ENCODE measurements at places on chromosomes 5 and 9. TPM values are rescaled to one million over a fixed set of nuclear protein-coding genes. Genes with fewer than 3 reads are reported as not detected.

GLDC gene
- total RNA-seq, result 4.9 TPM

CBY3 gene
- not detected for total RNA-seq

SVEP1 gene
- 0.15 TPM for total RNA-seq

REXO4 gene
- 24.6 TPM for total RNA-seq

VAV2 gene
- total RNA-seq, result 33.2 TPM

DDX46 gene
- total RNA-seq, result 99.3 TPM

GABRA1 gene
- not detected for total RNA-seq

GRCh38 chr5:138316355-138316754 is 15.2 kb downstream of the CDC25C start:
- no peak for DNase-seq

DNA sequence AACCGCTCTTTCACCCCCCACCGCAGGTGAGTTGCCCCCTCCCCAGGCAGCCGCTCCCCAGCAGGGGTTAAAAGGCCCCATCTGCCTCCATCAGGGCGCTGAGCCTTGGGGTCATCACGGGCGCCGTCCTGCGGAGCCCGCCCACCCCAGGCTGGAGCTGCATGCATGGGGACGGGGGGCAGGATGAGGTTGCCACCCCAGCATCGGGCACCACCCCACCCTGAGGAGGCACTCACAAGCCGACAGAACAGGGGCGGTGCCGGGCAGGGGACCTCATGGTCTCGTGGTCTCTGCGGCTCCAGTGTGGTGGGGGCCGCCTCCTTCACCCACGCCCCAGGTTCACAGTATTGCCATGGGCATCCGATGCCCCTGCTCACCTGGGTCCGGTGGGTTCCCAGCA is 16.5 kb downstream of the PTGES start:
- DNase-seq, result no peak

GRCh38 chr9:109969011-109969410 is 189.0 kb downstream of the PALM2AKAP2 start:
- DNase-seq, result no peak

- no peak for DNase-seq
These were observed 3.0 kb downstream of the RPS14 start for GRCh38 chr5:150446583-150446982.

GRCh38 chr5:148457183-148457620 is 73.4 kb downstream of the FBXO38 start:
- no peak for DNase-seq

DNA sequence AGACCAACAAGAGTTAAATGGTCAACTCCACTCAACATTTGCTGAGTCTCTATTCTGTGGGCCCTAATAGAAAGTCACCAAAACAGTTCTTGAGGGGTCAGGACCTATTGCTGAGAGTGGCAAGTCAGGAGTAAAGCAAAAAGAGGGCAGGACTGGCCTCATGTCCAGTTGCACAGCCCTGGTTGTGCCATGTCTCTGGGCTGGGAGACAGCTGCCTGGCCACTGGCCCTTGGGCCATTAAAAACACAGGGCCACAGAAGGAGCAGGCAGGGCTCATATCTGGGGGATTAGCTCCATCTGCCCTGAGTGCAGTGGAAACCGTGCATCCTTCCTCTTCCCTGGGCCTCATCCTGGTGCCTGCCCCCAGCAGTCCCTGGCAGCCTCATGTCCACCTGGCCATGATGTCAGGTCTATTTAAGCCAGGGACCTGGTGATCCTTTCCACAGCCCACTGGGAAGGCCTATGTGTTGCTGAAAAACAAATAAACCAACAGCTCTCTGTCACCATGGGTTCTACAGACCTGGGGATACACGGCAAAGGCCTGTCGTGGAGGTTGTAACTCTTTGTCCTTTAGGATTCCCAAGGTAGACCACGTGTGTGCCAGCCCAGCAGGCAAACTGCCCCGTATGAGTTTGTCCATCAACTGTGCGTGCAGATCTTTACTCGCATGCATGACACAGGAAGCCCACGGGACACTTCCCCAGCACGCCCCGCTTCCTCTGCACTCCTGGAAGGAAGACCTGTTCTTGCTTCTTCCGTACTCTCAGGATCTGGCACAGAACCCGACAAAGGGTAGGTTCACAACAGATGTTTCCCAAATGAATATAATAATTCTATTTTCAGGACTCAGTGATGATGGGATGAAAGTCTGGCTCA is 148.8 kb downstream of the MTX3 start:
- no peak for DNase-seq

DNA sequence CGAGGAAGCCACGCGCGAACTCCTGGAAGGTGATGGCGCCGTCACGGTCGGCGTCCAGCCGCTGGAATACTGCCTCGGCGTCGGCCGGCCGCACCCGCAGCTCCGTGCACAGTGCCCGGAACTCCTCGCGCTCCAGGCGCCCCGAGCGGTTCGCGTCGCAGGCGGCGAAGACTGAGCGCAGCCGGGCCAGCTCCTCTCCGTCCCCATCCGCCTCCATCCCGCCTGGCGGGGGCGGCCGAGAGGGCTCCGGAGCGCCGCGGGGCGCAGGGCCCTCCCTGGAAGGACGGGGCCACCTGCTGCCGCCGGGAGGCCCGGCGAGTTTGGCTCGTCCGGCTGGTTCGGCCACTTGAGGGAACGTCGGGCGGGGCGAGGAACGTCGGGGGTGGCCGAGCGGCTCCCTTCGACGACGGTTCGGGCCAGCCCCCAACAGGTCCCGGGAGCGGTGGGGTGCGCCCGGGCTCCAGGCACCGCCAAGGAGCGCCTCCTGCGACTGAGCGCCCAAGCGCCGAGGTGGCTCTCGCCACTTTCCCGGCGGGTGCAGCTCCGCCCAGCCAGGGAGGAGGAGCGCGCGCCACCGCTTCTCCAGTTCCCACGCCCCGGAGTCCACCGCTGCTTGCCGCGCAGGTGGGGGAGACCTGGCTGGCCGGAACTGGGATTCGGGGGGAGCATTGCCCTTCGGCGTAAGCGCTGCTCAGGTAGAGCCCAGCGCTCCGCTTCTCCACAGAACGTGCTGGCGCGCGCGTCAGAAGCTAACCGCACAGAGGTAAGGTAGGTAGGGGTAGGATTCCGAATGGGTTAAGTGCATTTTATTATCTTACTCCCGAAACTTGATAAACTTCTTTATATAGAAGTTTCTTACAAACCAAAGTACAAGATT is at the start of gene RASEF:
Gene RASEF, minus strand, starts transcription at position 492 of the 877 bp plus-strand sequence. Its CDS starts 275 bp downstream, at position 217.
- no peak for DNase-seq

GRCh38 chr5:141567513-141568117 is 51.2 kb downstream of the DIAPH1 start:
- DNase-seq, result no peak

GRCh38 chr9:109082091-109082620 is 37.6 kb downstream of the TMEM245 start:
- no peak for DNase-seq

DNA sequence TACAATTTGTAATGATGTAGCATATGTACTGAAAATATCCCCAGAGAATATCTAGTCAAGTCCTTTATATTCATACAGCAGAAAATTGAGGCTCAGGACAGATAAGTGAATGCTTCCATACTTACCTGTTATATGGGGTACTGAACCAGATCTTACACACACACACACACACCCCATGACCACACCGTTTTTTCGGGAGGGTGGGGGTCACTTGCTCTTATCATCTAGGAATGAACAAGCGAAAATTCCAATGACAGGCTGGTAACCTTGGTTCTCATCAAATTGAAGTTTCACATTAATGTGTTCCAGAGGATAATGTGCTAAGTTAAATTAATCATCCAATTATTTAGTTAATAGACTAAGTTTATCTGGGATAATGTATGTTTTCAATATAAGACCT is 48.8 kb downstream of the ARL15 start:
- no peak for DNase-seq

- no peak for DNase-seq
These were observed 182.8 kb downstream of the ICE1 start for GRCh38 chr5:5605170-5605764.

DNA sequence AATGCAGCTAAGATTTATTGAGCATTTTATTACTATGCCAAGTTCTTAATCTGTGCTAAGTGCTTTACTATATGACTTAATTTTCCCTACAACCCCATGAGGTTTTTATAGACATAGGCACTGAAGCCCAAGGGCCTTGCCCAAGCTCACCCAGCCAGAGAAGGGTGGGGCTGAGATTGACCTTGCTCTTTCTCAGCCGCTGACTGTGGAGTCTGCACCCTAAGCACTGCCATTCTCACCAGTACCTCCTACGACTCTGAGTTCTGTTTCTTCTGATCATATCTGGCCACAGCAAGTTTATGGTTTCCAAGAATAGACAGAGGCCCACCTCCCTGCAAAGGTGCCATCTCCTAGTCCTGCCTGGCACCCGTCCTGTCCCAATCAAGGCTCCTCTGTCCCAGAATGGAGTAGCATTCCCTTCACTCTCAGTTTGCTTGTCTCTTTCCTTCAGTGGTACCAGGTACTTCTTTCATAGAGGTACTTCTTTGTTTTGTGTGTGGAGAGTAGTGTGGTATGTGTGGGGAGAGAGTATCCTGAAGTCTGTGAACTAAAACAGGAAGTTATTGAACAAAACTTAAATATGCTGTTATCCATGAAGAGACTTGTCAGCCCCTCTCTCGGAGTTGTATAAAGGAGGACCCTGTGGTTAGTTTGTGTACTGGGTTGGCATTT is 42.6 kb downstream of the CSF1R start:
- DNase-seq, result no peak

DNA sequence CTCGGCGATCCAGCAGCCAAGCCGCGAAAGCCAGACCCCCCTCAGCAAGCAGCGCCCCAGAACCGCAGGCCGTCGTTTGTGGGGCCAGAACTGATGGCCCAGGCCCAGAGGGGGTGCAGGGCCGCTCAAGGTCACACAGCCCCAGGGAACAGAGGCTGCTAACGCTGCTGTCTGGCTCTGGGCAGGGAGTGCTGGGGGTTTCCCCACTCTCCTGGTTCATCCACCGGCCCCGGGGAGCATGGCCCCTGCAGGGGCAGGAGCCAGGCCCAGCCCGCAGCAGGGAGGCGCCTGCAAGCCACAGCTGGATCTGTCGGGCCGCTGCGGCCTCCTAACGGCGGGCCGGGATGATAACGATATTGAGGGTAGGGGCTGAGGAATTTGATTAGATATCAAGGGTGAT is 64.8 kb upstream of the IGFBPL1 start:
- no peak for DNase-seq

DNA sequence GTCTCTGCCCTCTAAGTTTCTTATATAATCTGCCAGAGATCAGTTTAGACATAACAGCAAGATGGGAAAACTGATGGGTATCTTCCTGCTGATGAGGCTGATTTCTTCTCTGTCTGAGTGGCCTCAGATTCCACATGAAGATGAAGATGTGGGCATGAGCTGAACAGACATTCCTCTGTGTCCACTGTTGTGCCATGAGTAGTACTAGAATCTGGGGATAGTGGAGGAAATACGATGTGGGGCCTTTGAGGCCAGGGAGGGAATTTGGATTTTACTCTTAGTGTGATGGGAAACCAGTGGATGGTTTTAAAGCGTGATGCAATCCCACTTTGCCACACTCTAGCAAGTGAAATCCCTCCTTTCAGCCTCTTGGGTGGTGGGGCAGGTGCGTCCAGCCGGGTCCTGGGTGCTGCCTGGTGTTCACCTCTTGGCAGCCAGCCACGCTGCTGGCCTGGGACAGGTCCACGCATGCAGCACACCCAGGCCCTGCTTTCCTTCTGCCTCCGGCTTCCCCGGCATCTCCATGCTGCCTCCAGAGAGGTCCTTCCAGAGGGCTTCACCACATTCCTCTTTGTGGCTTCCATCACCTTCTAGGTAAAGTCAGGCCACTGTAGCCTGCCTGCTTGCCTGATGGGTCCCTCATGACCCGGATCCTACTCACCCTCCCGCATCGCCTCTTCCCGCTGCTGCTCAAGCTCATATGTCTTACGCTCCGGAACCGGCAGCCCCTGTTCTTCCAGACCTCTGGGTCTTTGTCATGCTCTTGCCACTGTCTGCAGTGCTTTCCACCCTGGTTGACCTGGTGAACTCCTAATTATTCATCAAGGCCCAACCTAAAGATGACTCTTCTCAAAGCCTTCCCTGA is 28.1 kb upstream of the SH3PXD2B start:
- no peak for DNase-seq

GRCh38 chr9:130549093-130549735 is 30.2 kb upstream of the FUBP3 start:
- peak; percentile 73 for DNase-seq

- DNase-seq, result no peak
These were observed 187.3 kb downstream of the NR3C1 start for GRCh38 chr5:143216211-143216610.

GRCh38 chr9:123718188-123718587 is 211.7 kb downstream of the DENND1A start:
- no peak for DNase-seq

GRCh38 chr5:16665601-16666000 is 48.8 kb upstream of the RETREG1 start:
- DNase-seq, result no peak

GRCh38 chr9:82192211-82192610 is 203.6 kb downstream of the SPATA31D1 start:
- no peak for DNase-seq

DNA sequence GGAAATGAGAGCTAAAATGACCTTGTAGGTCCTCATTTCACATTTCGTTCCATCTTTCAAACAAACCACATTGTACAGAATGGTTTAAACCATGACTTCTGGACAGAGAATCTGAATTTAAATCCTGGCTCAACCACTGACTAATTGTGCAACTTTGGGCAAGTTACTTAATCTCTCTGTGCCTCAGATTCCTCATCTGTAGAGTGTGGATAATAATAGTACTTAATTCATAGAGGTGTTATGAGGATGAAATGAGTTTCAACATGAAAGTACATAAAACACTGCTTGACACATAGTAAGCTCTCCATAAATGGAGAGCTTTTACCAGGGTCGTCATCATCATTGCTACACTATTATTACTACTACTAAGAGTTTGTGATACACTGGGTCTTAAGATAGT is 46.3 kb upstream of the FOXE1 start:
- DNase-seq, result no peak

DNA sequence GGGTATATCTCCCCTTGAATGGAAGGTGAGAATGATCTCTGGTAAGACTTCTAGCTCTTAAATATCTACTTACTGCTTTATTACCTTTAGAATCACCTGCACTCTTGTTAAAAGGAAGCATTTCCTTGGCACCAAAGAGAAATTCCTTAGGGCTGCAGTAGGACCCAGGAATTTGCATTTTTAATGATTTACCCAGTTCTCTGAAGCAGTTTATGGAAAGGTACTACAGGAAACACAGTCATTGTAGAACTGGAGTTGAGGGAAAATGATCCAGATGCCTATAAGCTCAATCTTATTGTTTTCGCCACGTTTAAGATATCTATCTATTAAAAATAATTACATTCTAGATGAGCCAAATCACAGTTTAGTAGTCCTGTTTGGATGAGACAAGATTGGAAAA is 9.5 kb upstream of the C9 start:
- no peak for DNase-seq

DNA sequence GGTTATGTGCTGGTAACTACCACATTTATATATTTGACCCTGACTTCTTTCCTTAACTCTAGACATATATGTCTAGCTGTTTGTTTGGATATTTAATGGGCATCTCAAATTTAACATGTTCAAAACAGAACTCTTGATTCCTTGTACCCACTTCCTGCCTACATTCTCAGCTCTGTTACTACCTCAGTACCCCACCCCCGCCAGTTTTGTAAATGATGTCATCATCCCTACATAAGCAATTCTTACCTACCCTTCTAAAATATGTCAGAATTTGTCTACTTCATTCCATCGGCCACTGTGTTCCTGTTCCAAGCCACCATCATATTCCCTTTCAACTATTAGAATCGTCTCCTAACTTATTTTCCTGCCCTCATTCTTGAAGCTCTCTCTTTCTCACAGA is 4.8 kb downstream of the RAD50 start:
- DNase-seq, result no peak

- DNase-seq, result no peak
These were observed 14.3 kb downstream of the HMGCR start for GRCh38 chr5:75351139-75351926.

Measured in HCT116 (cell line).